Activated naive CD4-positive, alpha-beta T cell treated with anti-CD3 and anti-CD28 coated beads, Interleukin-2, amount 50 U/mL, for 72 hours (primary cell): ENCODE measurements at places on chromosomes 6 and 20. TPM values are rescaled to one million over a fixed set of nuclear protein-coding genes. Genes with fewer than 3 reads are reported as not detected.
A peak's percentile ranks its signal among the peaks of the same experiment; 100 is the strongest.

DNA sequence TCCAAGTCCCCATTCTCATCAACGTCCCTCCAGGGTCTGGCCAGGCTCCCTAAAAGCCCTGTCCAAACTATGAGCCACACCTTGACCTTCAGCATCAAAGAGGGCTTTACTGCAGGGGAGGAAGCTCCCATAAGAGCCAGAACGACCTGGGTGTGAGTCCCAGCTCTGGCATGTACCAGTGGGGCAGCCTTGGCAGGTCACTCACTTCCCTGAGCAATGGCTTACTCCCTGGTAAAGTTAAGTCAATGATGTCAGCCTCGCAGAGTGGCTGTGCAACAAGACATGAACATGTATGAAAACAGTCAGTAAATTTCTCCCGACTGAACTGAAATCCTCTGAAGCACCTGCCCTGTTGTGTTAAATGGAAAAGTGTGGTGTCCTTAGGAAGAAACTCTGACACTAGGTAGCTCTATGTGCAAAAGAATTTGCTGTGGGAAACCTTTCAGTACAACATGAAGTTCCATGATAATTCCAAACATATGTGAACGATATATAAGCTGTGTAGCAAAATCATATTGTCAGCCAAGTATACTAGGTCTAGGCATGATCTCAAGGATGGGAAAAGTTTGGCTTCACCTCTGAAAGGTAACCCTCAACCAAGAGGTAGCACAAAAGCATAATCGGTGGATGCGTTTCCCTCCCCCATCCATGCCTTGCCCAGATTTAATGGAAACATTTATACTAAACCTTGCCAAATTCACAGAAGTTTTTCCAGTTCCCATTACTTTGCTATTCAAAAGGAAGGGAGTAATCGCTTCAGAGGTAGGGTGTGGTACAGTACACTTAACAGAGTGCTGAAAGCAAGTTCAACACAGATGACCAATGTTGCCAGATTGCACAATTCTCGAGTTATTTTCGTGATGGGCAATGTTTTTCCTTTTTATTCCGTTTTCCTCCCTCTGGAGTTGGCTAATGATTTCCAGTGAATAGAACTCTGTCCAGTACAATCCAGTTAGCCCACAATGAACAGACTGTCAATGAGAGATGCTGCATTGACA lies 49.0 kb upstream of the RANBP9 start:
- no peak for DNase-seq

DNA sequence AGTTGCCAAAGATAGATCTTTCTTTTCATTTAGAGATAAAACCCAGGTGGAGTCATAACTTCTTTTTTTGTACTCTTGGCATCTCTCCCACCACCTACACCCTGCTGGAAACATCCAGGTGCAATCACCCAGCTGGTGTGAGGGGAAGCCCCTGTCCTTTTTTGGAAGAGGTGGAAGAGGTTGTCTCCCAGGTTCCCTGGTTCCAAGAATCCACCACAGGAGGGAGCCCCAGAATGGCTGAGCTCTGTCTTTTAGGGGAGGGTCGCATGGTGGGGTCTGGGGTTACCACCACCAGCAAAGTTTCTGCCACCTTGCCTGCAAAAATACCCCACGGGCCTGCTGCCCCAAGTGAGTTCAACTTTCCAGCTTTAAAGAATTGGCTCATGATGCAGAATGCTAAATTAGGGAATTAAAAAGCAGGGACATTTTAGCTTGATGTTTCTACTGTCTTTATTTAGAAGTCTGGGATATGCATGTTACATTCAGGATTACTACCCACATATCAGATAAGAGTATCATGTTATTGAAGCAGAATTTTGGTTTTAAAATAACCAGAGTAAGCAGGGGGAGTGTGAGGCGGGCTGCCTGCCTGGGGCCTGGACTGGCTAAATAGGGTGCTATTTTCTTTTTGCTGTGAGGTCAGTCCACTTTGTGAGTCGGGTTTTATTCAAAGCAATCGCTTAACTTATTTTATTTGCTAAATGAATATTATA lies 11.0 kb downstream of the SMOC2 start:
- no peak for DNase-seq

GRCh38 chr6:20115246-20115980 lies 96.9 kb downstream of the MBOAT1 start:
- DNase-seq, result no peak

- no peak for DNase-seq
These were observed 7.7 kb downstream of the RALY start for GRCh38 chr20:34001378-34001777.

- DNase-seq, result no peak
These were observed 44.2 kb upstream of the MDGA1 start for GRCh38 chr6:37741757-37742400.

DNA sequence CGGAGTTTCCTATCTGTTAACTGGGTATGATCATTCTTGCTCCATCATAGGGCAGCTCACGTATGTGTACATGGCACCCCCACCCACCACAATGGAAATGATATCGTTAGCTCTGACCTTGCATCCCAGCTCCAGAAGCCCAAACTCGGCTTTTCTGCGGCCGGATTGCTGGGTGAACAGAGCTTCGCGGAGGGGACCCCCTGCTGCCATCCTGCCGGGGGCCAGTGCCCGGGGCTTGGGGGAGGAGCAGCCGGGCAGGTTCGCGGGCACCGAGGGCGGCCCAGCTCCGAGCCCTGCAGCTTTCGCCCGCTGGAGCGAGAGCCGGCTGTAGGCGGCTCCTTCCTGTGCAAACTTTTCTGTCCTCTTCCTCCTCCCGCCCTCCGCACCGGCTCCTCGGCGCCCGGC lies 24.9 kb upstream of the FUCA2 start:
- DNase-seq, result peak; percentile 58

DNA sequence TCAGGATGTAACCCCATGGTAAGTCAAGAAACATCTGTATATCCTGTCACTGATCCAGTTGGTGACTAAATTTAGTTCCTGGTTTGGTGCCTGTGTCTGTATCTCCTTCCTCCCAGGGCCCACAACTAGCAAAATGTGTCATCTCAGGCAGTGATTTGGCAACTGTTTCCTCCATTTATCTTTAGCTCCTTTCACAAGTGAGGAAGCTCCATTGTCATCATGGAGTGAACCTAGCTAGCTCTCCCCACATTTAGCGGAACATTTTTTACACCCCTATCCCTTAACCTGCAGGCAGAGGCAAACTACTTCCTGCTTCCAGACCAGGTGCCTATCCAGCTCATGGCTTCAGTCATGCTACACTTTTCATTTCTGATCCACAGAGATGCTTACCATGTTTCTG lies 99.5 kb downstream of the IPCEF1 start:
- DNase-seq, result no peak

- no peak for DNase-seq
These were observed 545.2 kb upstream of the MAN1A1 start for GRCh38 chr6:119894811-119895210.

Gene ETV7
- 0.16 TPM for total RNA-seq

Gene MEP1A
- total RNA-seq, result not detected
